ENCODE measurements at places on chromosomes 6 and 20.

GRCh38 chr20:39822667-39823066 is 860.5 kb downstream of the DHX35 start:
- peak; percentile 61 for DNase-seq

DNA sequence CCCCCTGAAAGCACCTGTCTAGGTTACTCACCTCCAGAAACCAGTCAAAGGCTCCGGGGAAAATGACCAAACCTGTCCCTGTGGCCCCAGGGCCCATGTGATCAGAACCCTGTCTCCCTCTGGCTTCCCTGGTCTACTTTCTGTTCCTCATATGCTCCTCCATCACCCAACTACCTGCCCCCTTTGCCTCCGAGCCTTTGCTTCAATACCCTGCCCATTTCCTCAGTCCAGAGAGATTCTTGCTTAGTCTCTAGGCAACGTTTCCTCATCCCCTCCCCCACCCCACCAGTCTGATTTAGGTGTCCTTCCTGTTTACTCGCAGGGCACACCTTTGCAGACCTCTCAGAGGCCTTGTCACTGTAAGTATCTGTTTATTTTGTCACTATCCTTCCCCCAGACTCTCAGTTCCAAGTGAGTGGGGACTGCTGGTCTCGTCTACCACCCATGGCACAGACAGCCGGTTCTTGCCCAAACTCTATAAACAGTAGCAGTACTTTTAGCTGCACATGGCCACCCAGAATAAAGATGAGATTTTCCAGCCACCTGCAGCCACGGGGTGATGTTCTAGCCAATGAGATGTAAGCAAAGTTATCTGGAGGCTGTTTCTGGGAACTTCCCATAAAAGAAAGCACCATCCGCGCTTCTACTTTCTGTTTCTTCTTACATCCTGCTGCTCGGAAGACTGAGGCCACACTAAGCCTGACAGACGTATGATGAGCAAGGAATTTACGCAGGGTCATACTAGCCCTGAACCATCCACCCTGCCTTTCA is 13.3 kb downstream of the ELOVL5 start:
- no peak for DNase-seq

DNA sequence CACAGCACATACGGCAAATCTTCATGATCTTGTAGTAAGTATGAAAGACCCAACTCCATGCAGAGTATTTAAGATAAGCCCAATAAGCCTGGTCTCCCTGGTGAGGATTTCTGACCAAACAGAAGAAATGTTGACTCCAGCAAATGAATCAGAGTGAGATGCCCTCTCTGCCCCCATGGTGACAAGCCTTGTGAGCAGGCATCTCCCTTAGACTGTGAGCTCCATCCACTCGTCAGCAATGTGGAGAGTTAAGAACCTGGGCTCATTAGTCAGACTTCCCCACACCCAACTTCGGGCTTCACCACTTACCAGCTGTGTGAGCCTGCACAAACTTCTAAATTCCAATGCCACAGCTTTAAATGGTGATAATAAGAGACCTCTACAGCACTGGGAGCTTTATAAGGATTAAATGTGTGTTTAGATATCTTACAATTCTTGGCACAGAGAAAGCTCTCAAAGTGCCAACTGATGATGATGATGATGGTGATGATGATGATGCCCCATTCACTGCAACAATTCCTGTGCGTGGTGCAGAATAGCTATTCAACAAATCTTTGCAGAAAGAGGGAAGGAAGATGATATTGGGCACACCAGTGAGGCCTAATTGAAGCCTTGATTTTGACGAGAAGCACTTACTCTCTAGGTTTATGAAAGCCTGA is 253.4 kb upstream of the TAB2 start:
- no peak for DNase-seq

GRCh38 chr6:133499662-133500061 is 258.5 kb downstream of the EYA4 start:
- DNase-seq, result no peak
